Ascending aorta (tissue), 2 donors: ENCODE measurements at places on chromosomes 3 and 15.

DNA sequence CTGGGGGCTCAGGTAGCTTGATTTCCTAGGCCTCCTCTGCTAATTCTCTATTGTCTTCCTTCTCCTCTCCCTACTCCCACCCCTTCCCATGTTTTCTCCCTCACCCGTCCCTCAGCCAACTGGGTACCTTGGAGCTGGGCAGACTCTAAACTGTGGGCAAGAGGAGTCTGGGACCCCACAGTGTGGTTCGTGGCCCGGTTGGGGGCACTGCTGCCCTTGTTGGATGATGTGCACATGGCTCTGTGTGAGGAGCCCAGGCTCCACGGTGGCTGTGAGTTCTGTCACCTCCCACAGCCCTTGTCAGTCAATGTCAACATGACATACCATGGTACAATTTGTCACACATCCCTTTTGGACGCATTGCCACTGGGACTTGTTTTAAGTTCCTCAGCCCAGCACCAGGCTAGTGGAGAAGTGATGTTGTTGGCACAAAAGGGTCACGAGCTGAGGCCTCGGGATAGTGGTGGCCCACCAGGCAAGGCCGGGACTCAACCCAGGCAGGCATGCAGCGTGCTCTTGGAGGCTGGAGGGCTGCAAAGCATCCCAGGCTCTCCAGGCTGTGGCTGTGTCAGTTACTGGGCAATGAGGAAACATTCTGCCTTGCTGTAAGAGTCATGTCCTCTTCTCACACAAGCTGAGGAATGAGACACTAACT, 142.3 kb downstream of the TLE3 start:
- H3K27me3 ChIP-seq, result no peaks in the 10 kb centered on the region
- H3K4me1 ChIP-seq, result no peaks in the 10 kb centered on the region
- DNase-seq, result no peak

DNA sequence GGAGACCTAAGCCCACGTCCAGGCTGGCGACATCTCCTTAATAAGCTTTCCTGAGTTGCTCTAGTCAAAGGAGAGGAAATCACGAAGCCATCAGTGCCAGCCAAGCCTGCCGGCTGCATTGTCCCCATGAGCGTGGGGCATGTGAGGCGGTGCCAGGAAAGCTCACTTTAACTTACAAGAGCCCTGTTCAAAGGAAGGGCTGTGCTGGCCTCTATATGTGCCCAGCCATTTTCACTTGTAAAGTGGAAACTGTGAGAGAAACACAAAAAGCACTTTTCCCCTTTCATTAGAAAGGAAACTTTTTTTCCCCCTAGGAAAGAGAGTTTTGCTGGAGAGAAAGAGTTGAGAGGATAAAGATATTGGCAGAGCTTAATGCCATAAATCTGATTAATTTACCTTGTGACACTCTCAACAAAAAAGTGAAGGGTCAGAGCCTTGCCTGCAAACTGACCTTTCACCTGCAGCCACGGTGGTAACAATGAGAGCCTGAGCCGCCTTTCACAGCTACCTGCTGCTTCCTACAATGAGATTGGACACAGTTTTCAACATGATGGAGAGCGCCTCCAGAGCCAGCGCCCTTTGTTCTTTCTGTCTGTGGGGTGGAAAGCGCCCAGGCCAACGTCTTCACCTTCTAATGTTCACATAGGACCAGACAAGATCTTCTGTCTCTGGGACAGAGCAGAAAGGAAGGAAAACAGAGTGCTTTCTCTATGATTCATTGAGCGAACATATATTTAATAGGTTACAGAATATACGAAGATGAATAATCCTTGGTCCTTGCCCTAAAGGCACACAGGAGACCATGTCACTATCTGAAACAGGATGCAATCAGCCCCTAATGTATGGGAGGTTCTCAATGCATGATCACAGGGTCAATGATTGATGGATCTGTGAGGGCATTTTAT, 233.1 kb upstream of the HES1 start:
- H3K4me3 ChIP-seq, result no peak overlapping the region
- no peaks in the 10 kb centered on the region for H3K27me3 ChIP-seq
- H3K4me1 ChIP-seq, result no peaks in the 10 kb centered on the region
- no peak for DNase-seq
- no peak overlapping the region for H3K27ac ChIP-seq
- H3K36me3 ChIP-seq, result no peaks in the 10 kb centered on the region

- peaks cover 42% of the 10 kb centered on the region for H3K4me1 ChIP-seq
- no peaks in the 10 kb centered on the region for H3K27me3 ChIP-seq
- H3K4me3 ChIP-seq, result no peak overlapping the region
- H3K27ac ChIP-seq, result peak overlapping the region; percentile 69
- H3K36me3 ChIP-seq, result no peaks in the 10 kb centered on the region
Observed at GRCh38 chr3:24481193-24481592, 13.5 kb downstream of the THRB start.

- H3K27me3 ChIP-seq, result no peaks in the 10 kb centered on the region
- H3K36me3 ChIP-seq, result no peaks in the 10 kb centered on the region
- H3K27ac ChIP-seq, result no peak overlapping the region
- H3K4me3 ChIP-seq, result no peak overlapping the region
- H3K4me1 ChIP-seq, result no peaks in the 10 kb centered on the region
Observed at GRCh38 chr3:135023996-135024658, 229.1 kb downstream of the EPHB1 start.

GRCh38 chr15:66789029-66790025, 87.3 kb downstream of the SMAD6 start:
- no peak overlapping the region for H3K4me3 ChIP-seq
- no peaks in the 10 kb centered on the region for H3K27me3 ChIP-seq
- peak overlapping the region; percentile 79 for H3K27ac ChIP-seq
- H3K36me3 ChIP-seq, result no peaks in the 10 kb centered on the region
- peaks cover 5% of the 10 kb centered on the region for H3K4me1 ChIP-seq

DNA sequence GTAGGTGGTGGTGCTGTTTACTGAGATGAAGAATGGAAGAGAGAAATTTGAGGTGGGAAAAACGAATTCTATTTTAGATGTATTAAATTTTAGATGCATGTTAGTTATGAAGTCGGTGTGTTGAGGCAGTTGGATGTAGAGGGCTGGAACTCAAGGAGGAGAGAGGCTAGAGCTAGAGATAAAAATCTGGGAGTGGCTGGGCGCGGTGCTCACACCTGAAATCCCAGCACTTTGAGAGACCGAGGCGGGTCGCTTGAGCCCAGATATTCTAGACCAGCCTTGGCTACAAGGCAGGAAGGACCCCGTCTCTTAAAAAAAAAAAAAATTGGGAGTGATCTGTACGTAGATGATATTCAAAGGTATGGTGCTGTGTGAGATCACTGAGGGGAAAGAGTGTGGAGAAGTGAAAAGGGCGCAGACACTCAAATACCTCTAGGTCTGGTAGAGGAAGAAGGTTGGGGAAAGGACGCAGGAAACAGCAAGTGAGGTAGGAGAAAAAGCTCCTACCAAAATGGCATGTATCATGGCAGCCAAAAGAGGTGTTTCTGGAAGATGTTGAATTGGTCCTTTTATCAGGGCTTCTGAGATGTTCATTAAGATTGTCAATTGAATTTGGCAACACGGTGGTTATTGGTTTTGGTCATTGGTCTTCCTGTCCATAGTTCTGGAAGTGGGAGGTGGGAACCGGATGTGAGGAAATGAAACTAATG, 1.8 kb downstream of the YEATS2 start:
- peak overlapping the region; percentile 88 for H3K4me3 ChIP-seq
- no peaks in the 10 kb centered on the region for H3K27me3 ChIP-seq
- DNase-seq, result no peak

GRCh38 chr3:139564294-139564861, 24.8 kb upstream of the RBP1 start:
- no peak overlapping the region for H3K4me3 ChIP-seq
- no peak overlapping the region for H3K27ac ChIP-seq
- H3K4me1 ChIP-seq, result no peaks in the 10 kb centered on the region
- DNase-seq, result no peak

DNA sequence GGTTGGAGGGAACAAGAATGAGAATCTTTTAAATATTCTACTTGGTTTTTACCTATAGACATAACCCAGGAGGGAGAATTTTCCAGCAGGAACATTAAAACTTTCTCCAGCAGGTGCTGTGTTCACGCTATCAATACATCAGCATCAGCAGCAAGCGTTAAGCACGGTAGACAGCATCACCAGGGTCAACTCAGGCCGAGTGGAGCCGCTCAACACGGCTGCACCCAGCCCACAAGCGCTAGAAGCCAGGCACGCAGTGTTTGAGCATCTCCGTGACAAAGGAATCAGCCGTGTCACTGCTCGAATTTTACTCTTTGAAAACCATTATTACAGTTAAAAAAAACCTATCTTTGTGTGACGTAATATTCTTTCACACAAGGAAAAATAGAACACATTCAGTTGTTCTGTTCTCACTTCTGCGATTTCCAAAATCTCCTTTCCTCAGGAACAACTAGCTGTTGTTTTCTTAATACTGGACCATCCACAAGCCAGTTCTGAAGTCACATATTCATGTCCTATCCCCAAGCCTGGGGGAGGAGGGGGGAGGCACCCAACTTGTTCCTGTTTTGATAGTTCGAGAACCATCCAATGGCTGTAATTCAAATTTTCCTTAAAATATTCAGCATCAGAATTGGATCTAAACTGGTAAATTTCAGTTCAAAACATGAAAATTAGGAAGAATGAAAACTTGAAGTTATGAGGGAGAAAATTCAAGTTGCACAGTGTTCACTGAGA, 77.9 kb downstream of the ADAMTS17 start:
- no peaks in the 10 kb centered on the region for H3K36me3 ChIP-seq
- H3K4me3 ChIP-seq, result no peak overlapping the region
- H3K27me3 ChIP-seq, result no peaks in the 10 kb centered on the region
- DNase-seq, result no peak
- no peak overlapping the region for H3K27ac ChIP-seq

DNA sequence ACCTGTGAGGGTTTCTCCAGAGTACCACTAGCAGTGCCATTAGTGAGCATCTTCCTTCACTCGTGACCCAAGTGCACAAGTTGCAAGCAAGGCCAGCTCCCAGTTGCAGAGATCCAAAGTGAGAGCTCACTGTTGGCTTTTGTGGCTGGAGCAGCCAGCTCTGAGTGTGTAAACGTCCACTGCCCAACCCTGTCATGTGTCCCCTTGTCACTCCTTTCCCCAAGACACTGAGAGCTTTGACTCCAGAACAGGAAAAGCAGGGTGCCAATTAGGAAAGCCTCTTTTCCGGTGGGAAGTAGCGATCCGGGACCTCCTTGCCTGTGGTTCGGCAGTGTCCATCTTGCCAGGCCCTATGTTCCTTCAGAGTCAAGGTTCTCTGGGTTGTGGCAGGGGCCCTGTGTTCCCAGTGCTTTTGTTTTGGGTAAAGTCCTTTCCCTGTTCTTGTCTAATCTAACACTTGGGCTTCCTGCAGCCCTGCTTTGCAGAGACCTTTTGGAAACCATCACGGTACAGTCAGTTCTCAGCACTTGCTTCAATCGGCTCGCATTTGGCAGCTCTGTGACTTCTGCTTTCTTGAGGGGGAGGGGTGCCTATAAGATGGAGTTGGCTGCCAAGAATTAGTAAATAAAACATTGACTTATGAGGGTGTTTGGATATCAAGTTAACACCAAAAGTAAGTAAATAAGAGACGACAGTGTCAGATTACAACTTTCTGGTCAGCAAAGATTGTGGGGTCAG, 90.5 kb downstream of the DNASE1L3 start:
- DNase-seq, result no peak

GRCh38 chr3:138923531-138923994, 23.4 kb downstream of the FOXL2 start:
- peak; percentile 87 for DNase-seq
- H3K4me3 ChIP-seq, result no peak overlapping the region
- no peaks in the 10 kb centered on the region for H3K36me3 ChIP-seq
- no peaks in the 10 kb centered on the region for H3K27me3 ChIP-seq
